ENCODE measurements at places on chromosomes 5 and 9. TPM values are rescaled to one million over a fixed set of nuclear protein-coding genes. Genes with fewer than 3 reads are reported as not detected.
A peak's percentile ranks its signal among the peaks of the same experiment; 100 is the strongest.

UNC5A gene
- not detected for total RNA-seq

CPLANE1 gene
- 2.8 TPM for total RNA-seq

C1QTNF3 gene
- 7.6 TPM for total RNA-seq

GMCL2 gene
- total RNA-seq, result not detected

GRCh38 chr9:124411514-124412227, 3.6 kb downstream of the PSMB7 start:
- no peak overlapping the region for H3K27ac ChIP-seq
- peaks cover 70% of the 10 kb centered on the region for H3K36me3 ChIP-seq
- no peaks in the 10 kb centered on the region for H3K27me3 ChIP-seq
- peaks cover 20% of the 10 kb centered on the region for H3K4me1 ChIP-seq
- H3K4me3 ChIP-seq, result no peak overlapping the region

DNA sequence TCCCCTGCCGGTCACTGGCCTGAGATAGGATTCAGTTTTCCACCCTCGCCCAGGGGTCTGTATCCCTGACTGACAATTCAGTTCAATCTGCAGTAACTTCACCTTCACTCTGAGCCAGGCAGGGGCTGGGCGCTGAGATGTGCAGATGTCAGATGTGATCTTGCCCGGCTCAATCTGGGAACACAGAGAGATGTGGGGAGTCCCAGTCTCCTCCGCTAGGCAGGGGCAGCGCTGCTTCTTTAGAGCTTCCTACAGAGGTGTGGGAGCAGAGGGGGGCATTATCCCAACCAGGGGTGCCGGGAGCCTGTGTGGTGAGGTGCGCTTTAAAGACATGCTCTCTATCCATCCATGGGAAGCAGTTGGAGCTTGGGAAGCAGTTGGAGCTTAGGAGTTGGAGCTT, 14.6 kb downstream of the TMOD1 start:
- H3K27ac ChIP-seq, result no peak overlapping the region
- no peaks in the 10 kb centered on the region for H3K36me3 ChIP-seq
- peaks cover 2% of the 10 kb centered on the region for H3K27me3 ChIP-seq
- H3K4me3 ChIP-seq, result no peak overlapping the region
- H3K4me1 ChIP-seq, result no peaks in the 10 kb centered on the region
- no peak for DNase-seq

DNA sequence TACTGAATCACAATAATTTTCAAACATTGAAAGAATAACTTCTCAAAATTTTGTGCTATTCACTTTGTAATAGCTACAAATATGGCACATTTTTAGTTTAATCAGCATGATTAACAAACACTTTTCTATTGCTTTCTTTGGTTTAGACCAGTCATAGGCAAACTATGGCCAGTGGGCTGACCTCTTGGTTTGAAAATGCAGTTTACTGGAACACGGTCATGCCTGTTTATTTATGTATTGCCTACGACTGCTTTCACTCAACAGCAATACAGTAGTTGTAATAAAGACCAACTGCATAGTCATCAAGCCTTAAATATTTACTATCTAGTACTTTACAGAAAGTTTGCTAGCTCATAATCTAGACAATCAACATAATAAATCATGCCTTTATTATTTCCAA, 810.8 kb downstream of the TLE1 start:
- no peak overlapping the region for H3K27ac ChIP-seq
- no peak overlapping the region for H3K4me3 ChIP-seq
- no peaks in the 10 kb centered on the region for H3K27me3 ChIP-seq
- no peaks in the 10 kb centered on the region for H3K4me1 ChIP-seq
- DNase-seq, result no peak

DNA sequence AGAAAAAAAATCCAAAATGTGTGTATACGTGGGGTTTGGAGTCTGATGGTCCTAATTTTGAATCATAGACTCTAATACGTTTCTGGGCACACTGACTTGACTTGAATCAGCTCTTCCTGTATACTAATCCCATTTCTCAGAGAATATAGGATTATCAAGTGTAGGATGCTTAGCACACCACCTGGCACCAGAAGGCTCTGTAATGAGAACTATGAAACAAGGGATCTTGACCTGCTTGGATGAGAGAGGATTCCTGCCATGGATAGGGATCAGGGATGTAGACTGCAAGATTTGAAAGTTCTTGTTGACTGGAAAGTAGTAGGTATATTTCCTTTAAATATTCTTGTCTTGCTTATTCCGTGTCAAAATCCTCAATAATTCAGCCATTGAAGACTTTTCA, 7.8 kb downstream of the HSPA4 start:
- H3K36me3 ChIP-seq, result no peaks in the 10 kb centered on the region
- DNase-seq, result no peak
- H3K27ac ChIP-seq, result peak overlapping the region; percentile 19
- H3K4me1 ChIP-seq, result peaks cover 29% of the 10 kb centered on the region
- no peak overlapping the region for H3K4me3 ChIP-seq
- no peaks in the 10 kb centered on the region for H3K27me3 ChIP-seq

DNA sequence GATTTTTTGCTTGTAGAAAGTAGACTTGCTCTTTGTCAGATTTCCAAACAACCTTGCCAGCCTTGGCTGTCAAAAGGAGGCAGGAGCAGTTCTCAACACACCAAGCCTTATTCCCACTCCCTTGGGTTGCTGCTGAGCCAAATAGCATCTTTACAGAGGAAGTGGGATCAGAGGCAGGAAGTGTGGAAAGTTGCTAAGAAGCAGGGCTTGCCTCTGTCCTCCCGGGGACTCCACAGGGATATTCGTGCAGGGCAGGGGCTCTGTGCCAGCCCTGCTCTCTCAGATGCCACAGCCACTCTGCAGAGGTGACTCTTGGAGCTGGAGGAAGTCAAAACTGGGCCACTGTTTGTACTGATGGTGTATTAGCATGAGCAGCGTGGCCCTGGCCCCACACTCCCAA, 24.3 kb downstream of the PTPDC1 start:
- H3K27me3 ChIP-seq, result no peaks in the 10 kb centered on the region
- no peaks in the 10 kb centered on the region for H3K36me3 ChIP-seq
- H3K4me3 ChIP-seq, result no peak overlapping the region
- H3K27ac ChIP-seq, result no peak overlapping the region

DNA sequence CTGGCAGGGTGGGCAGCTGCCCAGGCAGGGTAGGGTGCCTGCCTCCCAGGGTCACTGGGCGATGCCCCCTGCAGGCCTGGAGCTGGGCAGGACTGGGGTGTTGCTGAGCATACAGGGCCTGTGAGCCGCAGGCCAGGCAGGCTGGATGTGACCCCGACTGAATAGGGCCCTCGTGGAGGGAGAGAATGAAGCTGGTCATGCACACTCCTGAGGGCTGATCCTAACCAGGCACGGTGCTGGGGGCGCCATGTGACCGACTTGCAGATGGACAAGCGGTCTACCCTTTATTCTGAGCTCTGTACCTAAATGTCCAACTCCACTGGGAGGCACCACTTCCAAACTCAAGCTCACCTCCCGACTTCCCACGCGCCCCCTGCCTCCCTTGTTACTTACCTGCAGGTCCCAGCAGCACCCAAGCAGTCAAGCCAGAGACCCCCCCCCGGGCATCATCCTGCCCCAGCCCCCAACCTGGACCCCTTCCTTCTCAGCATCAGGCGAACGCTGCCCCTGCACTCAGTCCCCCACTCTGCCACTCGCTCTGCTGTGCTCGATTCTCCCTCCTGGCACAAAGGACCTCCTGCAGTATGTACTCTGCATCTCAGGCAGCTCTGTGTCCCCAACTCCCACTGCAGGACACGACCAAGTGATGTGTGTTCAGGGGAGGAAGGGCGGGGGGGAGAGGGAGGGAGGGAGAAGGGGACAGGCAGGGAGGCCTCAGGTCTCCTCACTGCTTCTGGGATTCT, 76.8 kb upstream of the PHYKPL start:
- no peak overlapping the region for H3K4me3 ChIP-seq
- no peaks in the 10 kb centered on the region for H3K36me3 ChIP-seq
- H3K4me1 ChIP-seq, result no peaks in the 10 kb centered on the region
- H3K27me3 ChIP-seq, result no peaks in the 10 kb centered on the region

Measured in CD4-positive, CD25-positive, alpha-beta regulatory T cell (primary cell).